Dermis microvascular lymphatic vessel endothelial cell (primary cell): ENCODE measurements at places on chromosomes 16 and 17.

DNA sequence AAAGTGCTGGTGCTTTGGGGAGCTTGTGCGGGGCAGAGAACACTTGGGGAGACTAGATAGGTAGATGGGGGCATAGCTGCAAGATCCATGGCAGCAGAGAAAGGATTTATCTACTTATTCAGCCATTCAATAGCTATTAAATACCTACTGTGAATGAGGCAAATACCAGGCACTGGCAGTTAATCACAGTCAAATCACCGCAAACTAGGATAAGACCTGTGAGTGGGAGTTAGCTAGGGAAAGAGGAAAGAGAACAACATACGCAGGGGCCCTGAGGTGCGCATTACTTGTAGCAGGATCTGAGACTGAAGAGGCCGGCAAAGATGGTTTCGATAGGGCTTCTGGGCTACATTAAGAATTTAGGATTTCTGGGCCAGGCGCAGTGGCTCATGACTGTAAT, 3.8 kb upstream of the ALKBH5 start:
- DNase-seq = no peak

DNA sequence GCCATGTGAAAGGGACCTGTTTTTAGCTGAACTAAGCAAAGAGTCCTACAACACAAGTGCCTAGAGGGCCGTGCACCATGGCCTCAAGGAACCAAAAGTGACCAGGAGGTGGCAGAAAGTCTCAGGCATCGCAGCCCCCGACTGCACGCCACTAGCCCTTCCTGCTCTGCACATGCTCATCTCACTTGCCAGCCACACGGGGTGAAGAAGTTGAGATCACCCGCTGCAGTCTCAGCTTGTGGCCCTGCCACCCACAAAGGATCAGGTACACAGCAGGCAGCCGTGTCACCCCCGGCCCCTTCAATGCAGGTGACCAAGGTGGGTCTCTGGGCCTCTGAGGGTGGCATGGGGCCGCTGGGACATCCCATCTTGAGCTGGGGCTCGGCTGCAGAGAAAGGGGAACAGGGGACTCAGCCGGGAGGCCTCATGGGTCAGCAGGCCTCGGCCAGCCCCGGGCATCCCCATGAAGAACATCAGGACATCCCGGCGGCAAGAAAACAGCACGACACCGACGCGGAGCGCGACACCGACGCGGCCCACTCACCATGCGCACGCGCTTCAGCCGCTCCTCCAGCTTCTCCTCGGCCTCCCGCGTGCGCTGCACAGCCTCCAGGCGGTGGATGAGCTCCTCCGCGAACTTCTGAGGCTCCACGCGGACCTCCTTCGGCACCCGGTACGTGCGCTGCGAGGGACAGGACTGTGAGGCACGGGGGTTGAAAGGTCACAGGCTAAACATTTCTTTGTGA, 21.0 kb downstream of the PDIA2 start:
- DNase-seq = no peak

- DNase-seq = no peak
Observed at GRCh38 chr17:4719146-4719545, 8.7 kb downstream of the ARRB2 start.

DNA sequence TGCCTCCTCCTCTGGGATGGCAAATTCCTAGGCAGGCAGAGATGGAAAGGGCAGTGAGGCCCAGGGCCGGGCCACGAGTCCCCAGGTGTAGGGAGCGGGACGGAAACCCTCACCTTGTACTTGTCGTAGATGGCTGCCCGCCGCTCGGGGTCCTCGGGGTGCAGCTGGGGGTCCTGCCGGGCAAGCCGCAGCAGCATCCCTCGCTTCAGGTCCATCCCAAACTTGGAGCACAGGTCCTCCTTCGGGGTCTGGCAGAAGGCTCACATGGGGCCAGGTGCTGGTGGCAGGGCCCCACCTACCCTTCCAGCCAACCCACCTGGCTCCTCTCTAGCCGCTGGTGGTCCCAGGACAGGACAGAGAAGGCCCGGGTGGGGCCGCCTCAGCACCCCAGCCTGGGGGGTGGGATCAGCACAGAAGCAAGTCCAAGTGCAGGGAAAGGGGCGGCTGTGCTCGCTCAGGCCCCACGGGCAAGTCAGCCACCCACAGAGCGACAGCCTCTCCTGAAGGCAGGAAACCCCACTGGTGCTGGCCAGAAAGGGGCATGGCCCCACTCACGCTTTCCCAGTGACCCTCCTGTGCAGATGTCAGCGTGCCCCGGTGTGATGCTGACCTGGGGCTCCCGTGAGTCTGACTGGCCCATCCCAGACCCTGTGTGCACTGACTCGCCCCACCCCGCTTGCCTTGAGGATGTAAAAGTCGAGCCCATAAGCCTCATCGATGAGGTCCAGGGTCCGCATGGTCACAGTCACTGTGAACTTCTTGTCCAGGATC, 1.8 kb downstream of the MRPL28 start:
- no peak for DNase-seq

DNA sequence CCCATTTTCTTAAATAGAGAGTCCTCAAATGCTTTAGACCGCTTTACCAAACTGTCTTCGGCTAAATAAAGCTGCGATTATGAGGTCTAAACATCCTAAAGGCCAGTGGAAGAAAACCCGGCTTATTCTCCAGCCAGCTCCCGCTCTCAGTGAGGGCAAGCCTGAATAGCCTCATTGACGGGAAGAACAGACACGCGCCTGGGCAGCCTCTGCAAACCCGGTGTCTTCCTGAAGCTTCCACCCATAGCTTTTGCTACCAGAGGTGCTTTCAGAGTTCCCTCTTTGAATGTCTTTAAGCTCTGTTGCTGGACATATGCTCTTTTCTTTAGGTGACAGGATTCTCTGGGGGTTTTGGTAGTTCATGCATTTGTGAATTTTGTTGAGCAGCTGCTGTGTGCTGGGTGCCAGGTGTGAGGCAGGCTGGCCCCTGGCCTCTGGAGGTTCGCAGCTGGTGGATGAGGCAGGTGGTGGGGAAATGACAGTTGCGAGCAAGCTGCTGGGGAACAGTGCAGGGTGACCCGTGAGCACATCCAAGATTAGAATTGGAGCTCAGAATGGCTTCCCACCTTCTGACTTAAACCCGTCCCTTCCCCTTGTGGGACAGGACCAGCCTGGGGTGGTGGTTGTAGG, 44.7 kb downstream of the CRISPLD2 start:
- DNase-seq = no peak

DNA sequence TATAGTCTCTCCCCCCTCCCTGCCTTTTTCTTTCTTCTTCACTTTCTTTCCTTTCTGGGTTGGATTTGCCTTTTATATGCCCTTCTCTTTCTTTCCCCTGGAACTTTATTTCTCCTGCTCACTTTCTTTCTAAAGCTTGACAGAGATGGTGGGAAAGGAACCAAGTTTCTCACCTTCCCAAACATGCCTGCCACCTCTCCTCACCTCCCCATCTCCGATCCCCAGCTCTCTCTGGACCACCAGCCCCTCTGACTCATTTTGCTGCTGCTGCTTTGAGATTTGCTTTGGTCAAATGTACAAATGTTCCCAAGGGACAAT, 6.7 kb upstream of the LHX1 start:
- DNase-seq = no peak

- DNase-seq = no peak
Observed at GRCh38 chr17:32103476-32104113, 38.7 kb upstream of the RHOT1 start.
